Heart left ventricle (tissue), 16 donors: ENCODE measurements at places on chromosomes 12 and 14.

DNA sequence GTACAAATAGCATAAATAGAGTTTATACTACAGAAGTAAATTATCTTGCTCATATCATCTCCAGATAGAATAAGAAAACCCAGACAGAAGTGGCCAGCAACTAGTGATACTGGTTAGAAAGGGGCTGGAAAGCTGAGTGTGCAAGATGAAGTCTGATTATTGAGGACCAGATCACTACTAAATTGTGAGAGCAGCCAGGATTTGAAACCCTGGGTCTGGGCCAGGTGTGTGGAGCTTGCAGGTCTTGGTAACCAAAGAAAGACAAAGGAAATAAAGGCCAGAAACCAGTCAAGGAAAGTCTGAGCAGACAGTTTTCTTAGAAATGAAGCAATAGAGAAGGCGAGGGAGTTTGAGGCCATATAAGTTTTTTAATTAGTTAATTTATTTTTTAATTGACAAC, 611.8 kb downstream of the ETNK1 start:
- DNase-seq: no peak

DNA sequence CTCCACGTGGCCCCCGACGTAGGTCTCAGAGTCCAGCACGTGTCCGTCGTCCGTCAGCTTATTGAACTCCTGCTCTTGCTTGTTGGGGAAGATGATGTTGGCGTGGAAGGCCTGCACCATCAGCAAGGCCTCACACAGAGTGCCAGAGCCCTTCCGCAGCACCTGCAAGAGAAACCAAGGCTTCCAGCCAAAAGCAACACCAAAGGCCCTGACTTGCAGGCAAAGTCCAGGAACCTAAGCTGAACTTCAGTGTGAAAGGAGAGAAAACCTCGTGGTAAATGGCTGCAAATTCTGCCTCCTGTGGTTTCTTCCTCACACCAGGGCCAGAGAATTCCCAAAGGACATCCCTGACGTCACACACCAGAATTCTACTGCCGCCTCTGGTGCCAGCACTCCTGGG, 14.5 kb downstream of the POLE start:
- no peak for DNase-seq

DNA sequence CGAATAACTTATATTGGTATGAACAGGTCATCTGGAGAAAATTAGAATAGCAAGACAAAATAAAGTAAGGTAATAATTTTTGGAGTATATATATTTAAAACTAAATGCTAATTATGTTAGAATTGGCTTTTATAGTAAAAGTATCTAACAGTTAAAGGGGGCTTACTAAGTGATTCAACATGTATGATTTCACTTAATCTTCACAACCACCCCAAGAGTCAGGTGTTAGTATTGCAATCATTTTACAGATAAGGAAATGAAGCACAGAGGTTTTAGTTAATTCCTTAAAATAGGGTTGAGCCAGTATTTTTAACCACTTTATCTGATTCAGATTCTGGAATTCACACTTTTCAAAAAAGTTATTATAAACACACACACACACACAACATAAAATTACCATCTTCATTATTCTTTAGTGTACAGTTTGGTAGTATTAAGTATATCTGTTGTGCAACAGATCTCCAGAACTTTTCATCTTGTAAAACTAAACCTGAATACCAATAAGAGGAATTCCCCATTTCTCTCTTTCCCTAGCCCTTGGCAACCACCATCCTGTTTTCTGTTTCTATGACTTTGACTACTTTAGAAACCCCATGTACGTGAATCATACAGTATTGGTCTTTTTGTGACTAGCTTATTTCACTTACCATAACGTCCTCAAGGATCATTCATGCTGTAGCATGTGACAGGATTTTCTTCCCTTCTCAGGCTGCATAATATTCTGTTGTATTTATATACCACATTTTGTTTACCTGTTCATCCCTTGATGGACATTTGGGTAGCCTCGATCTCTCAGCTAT, 12.5 kb downstream of the A2M start:
- no peak for DNase-seq

DNA sequence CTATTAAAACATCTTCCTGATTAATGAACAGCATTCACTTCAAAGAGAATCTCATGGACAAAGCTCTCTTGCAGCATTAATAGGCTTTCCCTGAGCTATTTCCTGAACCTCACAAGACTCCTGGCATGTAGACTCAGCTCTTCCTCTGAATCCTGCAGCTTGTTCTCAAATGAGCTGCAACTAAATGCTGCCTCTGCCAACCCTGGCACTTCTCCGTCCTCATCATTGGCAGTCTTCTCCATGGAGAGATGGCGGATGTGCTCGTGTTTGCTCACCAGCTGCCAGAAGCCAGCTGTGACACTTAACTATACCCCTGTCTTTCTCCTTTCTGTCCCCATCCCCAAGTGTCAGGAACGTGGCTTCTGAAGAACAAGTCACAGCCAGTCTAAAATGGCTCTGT, 232.1 kb downstream of the FOXN3 start:
- peak; percentile 55 for DNase-seq

- peak; percentile 14 for DNase-seq
Observed at GRCh38 chr12:28574746-28575592, 384.7 kb downstream of the CCDC91 start.

- DNase-seq: no peak
Observed at GRCh38 chr14:94681300-94682060, 69.3 kb downstream of the SERPINA3 start.

GRCh38 chr14:67313153-67313552, 46.5 kb downstream of the ATP6V1D start:
- DNase-seq: no peak

DNA sequence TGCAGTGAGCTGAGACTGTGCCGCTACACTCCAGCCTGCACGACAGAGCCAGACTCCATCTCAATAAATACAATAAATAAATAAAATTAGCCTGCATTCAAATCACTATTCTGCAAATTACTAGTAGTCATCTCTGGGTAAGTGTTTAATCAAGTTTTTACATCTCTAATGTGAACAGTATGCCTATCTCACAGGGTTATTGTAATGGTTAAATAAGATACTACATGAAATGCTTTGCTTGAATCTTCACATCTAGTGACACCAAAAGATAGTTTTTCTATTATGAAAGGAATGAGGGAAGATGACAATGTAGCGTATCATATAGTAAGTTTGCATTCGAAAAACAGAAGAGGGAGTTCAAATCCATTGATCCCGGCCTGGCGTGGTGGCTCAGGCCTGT, 2.1 kb downstream of the SRSF9 start:
- DNase-seq: no peak

DNA sequence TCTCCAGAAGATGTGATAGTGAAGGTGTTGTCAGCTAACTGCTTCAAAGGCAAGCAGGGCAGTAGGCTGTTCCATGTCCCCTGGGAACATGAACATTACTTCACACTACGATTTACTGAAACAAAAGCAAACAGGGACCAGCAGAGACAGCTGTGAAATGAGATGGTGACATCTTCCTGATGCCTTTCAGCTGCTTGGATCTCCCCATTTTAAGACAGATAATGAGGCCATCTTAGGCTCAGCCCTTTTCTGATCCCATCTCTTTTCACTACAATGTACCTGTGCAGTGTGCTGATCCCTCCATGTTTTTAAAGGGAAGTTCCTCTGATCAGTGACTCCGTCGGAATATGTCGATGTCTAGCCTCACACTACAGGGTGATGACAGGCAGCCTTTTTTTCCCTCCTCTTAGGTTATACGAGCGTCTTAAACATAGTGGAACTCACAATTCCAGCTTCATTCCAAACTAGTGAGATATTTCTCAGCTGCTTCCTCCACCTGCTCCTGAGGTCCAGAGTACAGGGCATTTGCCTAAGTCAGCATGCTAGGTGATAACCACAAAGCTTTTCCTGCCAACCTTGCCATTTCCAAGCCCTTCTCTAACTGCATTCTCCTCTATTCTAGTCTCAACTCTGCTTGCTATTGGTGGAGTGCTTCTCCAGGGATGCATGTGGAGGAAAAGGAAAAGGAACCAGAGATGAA, 87.6 kb upstream of the EGLN3 start:
- no peak for DNase-seq

GRCh38 chr14:21041676-21042433, at the start of gene RNASE7:
Gene RNASE7, plus strand, starts transcription at chr14:21042362. Its CDS starts 631 bp downstream, at chr14:21042993.
- DNase-seq: no peak

DNA sequence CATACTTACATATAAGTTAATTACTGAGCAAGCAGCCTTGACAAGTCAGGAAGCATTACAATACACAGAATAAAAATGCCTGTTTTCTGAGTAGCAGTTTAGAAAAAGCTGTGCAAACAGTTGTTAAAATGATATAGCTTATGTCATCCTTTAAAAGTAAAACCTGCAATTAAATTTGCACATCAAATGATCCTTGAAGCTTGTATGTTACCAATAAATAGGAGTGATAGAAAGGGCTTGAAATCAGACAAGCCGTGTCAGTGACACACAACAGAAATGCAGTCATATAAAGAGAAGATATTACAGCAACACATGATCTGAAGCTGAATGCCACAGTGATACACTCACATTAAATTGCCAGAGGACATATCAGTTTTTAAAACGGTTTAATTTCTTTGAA, 70.0 kb downstream of the EPS8 start:
- no peak for DNase-seq

GRCh38 chr12:59168647-59169046, 248.3 kb upstream of the LRIG3 start:
- no peak for DNase-seq

GRCh38 chr14:53563628-53564027, 393.0 kb downstream of the BMP4 start:
- no peak for DNase-seq

- no peak for DNase-seq
Observed at GRCh38 chr14:63428486-63428885, 109.8 kb upstream of the GPHB5 start.

GRCh38 chr12:42128327-42128726, 16.3 kb downstream of the GXYLT1 start:
- no peak for DNase-seq

GRCh38 chr12:107602446-107602845, 83.2 kb upstream of the PWP1 start:
- DNase-seq: no peak
